Ascending aorta (tissue), 2 donors: ENCODE measurements at places on chromosomes 12 and 14. TPM values are rescaled to one million over a fixed set of nuclear protein-coding genes. Genes with fewer than 3 reads are reported as not detected.
A peak's percentile ranks its signal among the peaks of the same experiment; 100 is the strongest.

NINJ2 gene
- total RNA-seq, result 24.1 TPM

GRCh38 chr14:81447021-81447764 is 47.1 kb upstream of the STON2 start:
- DNase-seq, result no peak

GRCh38 chr14:101288436-101289229 is 272.7 kb upstream of the DIO3 start:
- DNase-seq, result no peak

DNA sequence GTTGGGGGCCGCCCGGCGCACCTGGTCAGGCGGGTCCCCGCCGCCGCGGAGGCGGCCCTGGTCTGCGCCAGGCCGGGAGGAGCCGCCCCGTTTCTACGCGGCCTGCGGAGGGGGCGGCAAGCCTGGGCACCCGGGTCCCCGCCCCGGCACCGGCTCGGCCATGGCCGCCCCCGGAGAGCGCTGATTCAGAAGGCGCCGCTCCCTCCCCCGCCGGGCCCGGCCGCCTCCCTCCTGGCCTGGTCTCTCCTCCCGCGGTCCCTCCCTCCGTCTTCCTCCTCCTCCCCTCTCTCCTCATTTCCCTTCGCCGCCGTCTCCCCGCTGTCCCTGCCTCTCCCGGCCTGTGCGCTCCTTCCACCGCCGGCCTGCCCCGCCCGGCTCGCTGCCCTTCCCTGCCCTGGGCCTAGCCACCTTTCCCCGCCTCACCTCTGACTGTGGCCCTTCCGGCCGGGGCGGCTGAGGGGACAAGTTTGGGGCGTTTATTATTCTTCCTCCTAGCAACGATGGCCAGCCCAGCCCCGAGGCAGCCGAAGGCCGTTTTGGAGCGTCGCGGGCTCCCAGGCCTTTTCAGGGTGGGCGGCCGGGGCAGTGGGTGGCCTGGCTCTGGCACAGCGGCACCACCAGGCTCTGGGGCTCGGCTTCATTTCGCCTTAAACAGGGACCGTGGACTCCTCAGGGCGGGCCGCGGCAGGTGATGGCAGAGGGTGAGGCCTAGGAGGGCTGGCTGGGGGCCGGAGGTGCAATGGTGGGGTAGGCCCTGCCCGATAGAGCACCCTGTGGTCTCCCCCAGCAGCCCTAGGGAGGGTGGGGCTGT is 768 bp downstream of the CEP170B start:
- DNase-seq, result peak; percentile 88

- DNase-seq, result no peak
Measured at GRCh38 chr12:69062621-69063237, 129.8 kb upstream of the CPM start.

E2F7 gene
- not detected for total RNA-seq

CEBPE gene
- not detected for total RNA-seq

DNA sequence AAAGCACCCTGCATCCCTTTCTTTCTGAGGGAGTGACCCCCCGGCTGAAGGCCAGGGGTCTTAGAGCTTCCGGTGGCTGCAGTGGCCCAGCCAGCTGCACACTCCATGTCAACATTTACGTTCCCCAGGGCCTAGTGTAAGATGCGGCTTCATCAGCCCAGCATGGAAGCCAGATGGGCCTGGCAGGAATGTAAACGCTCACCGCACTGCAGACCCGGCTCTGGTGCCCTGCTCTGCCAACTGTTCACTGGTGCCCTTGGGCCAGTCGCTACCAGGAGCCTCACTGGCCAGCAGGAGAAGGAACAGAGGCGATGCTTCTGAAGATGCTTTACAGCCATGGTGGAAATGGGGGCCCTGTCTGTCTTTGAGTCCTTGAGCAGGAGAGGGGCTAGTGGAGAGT is 8.6 kb upstream of the TMEM119 start:
- DNase-seq, result no peak
